ENCODE measurements at places on chromosomes 2 and 18.

GRCh38 chr2:33210626-33211025, 263.9 kb downstream of the LTBP1 start:
- peak; percentile 25 for DNase-seq

DNA sequence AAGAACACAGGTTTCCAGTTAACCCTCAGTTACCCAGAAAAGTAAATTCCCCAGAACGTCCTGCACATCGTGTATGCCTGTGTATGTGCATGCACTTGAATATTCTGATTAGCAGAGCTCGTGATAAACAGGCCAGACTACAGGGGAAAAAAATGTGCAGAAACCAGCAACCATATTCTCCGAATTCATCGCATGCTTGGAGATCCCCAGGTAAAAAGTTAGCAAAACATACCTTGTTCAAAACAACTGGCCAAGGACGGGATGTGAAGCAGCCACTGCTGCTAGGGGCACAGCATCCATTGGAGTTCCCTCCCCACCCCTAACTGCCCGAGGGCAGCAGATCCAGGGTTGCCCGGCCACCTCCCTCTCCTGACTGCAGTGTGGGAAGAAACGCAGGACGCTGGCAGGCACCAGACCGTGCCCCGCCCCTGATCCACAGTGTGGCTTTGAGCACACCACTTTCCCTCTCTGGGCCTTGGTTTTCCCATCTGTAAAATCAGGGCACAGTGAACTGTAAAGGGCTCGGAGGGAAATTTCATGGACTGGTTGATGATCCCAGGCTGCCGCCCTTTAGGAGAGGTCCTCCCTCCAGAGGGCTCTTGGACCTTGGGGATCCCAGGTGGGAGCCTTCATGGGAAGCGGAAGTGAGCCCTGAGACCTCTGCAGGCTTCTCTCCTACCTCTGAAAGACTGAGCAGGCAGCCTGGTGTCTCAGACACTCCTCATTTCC, 11.9 kb upstream of the ARID5A start:
- DNase-seq = no peak

- DNase-seq = peak; percentile 49
Measured at GRCh38 chr2:101063352-101064124, 61.4 kb downstream of the RPL31 start.

DNA sequence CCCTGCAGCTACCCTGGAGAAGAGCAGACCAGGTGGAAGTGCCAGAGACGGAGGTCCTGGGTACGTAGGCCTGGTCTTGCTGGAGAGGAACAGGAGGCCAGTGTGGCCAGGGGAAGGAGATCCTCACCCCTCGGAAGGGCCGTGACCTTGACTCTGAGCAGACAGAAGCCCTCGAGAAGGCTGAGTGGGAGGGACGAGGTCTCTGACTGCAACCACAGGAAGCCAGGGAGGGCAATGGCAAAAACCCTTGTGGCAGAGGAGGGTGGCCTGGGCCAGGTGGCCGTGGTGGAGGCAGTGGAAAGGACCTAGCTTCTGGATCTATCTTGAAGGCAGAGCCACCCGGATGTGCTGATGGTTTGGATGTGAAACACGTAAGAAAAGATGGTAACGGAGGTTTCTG, 28.1 kb downstream of the THAP4 start:
- no peak for DNase-seq

GRCh38 chr18:60649107-60649506, 276.5 kb upstream of the MC4R start:
- no peak for DNase-seq

GRCh38 chr2:177074099-177074710, 138.4 kb upstream of the HNRNPA3 start:
- no peak for DNase-seq

GRCh38 chr2:3060049-3060448, 317.6 kb downstream of the EIPR1 start:
- DNase-seq = no peak

DNA sequence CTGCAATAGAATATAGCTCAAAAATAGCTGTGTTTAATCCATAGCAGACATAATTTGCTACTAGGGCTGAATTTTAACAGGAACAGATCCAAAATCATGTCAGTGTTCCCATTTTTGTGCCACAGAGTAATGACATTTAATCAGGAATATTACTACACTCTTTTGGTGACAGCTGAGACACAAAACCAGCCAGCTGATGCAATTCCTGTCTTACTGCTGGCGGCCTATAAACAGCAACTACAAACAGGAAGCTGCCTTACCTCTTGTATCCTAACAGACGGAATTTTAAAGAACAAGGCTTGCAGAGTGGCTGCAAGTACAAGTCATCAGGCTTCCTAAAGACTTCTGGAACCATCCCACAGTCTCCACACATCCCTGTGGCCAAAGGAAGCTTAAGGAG, 218.1 kb downstream of the ZNF521 start:
- DNase-seq = no peak

DNA sequence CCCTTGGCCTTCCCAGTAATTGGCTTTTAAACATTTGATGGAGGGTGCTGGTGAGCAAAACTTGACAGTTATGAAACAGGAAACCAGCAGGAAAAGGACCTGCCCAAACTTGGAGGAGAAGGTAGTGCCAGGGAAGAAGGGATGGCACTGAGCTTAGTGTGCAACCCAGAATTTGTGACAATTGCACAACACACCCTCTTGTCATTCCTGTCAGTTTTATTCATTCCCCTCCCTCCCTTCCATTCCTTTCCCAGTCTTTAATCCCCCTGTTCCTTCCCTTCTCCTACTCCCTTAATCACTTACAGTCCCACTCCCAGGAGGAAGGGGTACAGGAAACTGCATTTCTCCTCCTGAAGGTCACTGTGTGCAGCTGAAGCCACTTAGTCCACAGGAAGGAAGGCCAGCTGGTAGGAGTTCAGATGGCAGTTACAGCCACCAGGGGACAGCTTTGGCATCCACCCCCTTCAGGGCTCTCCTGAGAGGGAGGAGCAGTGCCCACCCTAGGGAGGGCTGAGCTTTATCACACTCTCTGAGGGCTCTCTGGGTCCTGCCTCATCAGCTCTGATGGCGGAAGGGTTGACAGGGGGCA, 24.0 kb upstream of the SIGLEC15 start:
- DNase-seq = no peak

DNA sequence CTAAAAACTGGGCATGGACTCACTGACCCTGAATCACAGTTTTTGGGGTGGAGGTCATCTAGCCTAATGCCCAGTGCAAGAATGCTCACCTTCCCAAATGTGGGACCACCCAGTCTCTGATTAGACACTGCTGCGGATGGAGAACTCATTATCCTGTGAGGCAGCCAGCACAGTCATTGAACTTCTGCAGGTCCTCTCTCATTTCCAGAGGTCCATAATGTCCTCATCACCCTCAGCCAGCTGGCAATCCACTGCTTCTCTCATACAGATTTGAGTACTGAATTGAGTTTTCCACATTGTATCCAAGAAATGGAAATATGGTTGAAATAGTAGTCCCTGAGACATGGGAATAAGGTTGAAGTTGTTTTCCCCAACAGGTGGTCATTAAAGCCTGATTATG, 5.0 kb upstream of the MYO5B start:
- DNase-seq = no peak

GRCh38 chr2:159897720-159898119, 99.7 kb upstream of the CD302 start:
- DNase-seq = no peak

GRCh38 chr2:26674771-26675170, 17.8 kb upstream of the KCNK3 start:
- DNase-seq = no peak

- DNase-seq = no peak
Measured at GRCh38 chr18:24831871-24832665, 371.6 kb downstream of the HRH4 start.

GRCh38 chr2:112184121-112184520, 45.9 kb downstream of the FBLN7 start:
- DNase-seq = no peak

DNA sequence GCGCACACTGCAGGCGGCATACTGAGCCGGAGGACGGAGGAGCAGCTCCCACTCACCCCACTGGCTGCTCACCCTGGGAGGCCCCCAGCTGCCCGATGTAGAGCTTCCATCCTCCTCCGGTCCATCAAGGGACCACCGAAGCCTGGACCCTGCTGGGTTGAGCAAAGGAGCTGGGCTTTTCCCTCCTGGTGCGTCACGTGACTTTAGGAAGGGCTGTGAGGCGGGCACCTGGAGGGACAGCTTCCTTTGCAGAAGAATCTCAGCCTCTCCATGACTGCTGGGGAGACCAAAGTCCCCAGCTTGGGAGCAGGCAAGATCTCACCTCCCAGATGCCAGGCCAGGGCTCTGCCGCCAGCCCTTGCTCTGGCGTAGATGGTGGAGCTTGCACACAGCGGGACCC, 102.7 kb downstream of the TWIST2 start:
- DNase-seq = no peak

DNA sequence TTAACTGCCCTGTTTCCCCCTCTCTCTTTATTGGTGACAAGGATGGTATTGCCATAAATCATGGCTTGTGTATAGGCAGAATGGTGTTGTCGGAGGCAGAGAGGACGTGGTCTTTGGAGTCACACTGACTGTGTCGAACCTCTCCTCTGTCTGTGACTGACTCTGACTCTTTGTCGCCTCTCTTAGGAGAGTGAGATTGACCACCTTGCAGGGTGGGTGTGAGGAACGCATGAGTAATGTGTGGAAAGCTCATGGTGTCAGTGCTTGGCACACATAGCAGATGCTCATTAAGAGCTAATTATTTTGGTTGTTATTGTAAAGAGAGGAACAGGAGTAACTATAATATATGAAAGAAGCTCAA, 145.6 kb downstream of the TTC27 start:
- DNase-seq = no peak

DNA sequence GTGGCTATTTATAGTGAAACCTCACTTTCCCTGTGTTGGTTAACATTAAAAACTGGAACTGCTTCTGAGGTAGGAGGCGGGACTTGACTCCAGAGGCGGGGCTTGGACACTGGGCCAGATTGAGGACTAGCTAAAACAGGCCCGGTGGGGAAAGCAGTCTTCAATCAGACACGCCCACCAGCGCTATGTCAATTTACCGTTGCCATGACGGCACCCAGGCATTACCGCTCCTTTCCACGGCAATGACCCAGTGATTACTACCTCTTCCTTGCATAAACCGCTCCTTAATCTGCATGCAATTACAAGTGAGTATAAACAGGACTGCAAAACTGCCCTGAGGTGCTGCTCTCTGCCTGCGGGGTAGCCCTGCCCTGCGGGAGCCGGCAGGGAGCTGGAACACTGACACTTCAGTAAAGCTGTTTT, 35.3 kb downstream of the LRRFIP1 start:
- peak; percentile 90 for DNase-seq

DNA sequence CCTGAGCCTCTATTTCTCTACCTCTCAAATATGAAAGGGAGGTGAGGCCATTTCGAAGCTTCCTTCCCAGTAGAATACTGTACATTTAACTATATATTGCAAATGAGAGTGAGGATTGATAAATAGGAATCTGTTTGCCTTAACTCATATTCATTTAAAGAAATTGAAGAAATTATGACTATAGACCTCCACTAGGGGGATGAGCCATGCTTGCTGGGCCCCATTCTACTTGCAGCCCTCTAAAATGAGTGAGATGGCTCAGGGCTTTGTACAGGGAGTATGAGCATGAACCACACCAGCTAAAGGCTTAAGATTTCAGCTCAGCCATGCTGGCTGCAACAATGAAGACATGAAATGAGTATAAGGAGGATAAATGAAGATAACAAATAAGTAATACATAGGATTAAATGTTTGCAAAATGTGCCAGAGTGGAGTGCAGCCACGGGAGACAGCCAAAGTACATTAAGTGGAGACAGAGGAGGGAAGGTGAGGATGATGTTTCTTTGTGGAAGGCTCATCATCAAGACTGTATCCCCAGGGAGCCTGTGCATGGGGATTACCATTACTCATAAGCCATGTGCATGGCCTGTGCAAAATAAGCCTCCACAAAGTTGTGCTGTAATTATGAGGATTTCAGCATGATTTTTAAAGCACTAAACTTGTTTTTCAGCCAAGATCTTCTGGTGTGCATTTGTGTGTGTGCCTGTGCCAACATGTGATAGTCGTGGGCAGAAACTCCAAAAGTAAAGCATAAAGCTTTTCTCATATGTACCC, 300.8 kb downstream of the CNTNAP5 start:
- peak; percentile 63 for DNase-seq

DNA sequence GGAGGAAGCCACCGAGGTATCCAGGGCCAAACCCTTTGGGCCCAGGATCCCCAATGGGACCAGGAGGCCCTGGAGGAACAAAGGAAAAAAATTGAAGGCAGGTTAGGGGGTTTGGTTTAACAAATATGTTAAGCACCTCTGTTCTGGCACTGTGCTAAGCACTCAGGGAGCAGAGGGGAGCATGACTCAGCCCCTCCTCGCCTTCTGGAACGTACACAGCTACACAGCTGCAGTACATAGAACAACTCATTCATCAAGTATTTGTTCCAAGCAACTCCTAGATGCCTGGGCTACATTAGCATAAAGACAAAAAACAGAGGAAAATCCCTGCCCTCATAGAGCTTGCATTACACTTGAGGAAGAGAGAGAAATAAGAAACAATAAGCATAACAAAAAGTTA, 153.6 kb downstream of the COL4A4 start:
- no peak for DNase-seq

- DNase-seq = peak; percentile 51
Measured at GRCh38 chr2:106147159-106147558, 46.9 kb downstream of the UXS1 start.

DNA sequence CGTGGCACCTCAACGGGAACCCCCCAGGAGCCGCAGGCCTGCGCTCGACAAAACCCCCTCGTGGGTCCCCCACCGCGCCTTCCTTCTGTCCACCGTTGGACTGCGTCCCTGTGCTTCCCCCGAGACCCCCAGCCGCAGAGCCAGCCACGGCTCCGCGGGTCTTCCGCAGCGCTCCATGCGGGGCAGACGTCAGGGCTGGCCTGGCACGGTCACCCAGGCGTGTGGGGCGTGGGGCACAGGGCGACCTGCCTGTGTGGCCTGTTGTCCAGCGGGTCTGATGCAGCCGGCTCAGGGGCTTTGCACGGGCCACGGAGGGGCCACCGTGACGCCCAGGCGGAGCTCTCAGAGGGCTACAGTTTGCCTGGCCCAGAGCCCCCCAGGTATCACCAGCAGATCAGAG, 11.0 kb downstream of the NFATC1 start:
- no peak for DNase-seq

All from retinal pigment epithelial cell (primary cell).